HFFc6 (cell line): ENCODE measurements at places on chromosomes 7 and 10. TPM values are rescaled to one million over a fixed set of nuclear protein-coding genes. Genes with fewer than 3 reads are reported as not detected.

- no peak overlapping the region for H3K4me3 ChIP-seq
- peaks cover 7% of the 10 kb centered on the region for H3K36me3 ChIP-seq
- H3K4me1 ChIP-seq, result peaks cover 70% of the 10 kb centered on the region
- peak overlapping the region; percentile 21; the same call in 1 of the 2 replicates for H3K27ac ChIP-seq
- DNase-seq, result no peak
Observed at GRCh38 chr7:24896031-24896501, 83.9 kb downstream of the OSBPL3 start.

DNA sequence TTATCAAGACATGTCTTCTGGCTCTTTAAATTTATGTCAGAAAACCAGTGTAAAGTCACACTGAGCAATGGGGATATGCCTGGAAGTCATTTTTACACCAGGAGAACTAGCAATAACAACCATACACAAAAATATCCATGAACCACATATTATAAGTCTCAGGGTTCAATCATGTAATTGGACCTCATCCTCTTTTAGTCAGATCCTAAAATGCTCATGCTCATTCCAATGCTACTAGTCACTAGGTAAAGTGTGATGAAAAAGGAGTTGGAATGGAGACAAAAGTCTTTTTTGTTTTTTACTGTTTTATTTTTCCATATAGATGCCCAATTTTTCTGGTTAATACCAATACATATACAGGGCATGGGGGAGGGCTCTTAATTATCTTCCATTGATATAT is 306.1 kb downstream of the DGKB start:
- peaks cover 22% of the 10 kb centered on the region for H3K4me1 ChIP-seq
- H3K4me3 ChIP-seq, result peak overlapping the region; percentile 42
- H3K36me3 ChIP-seq, result no peaks in the 10 kb centered on the region
- 0 out of 2 replicates have a peak overlapping the region, but pooled peaks have one; percentile 9 for H3K27ac ChIP-seq
- no peaks in the 10 kb centered on the region for H3K27me3 ChIP-seq

GRCh38 chr7:150852371-150852905 is at the start of gene AOC1:
Gene AOC1, plus strand, starts transcription at chr7:150852517. Its CDS starts 3,954 bp downstream, at chr7:150856471.
- no peak for DNase-seq
- no peak within 1 kb of the TSS for H3K27ac ChIP-seq
- H3K4me3 ChIP-seq, result no peak within 1 kb of the TSS
- no peaks in the 10 kb centered on the region for H3K36me3 ChIP-seq

CYP3A4 gene
- total RNA-seq, result not detected in 2 replicates

GRCh38 chr10:86340991-86341260 is 25.7 kb downstream of the GRID1 start:
- no peaks in the 10 kb centered on the region for H3K36me3 ChIP-seq
- DNase-seq, result no peak
- H3K4me1 ChIP-seq, result peaks cover 11% of the 10 kb centered on the region
- no peak overlapping the region for H3K27ac ChIP-seq
- peaks cover 19% of the 10 kb centered on the region for H3K27me3 ChIP-seq

NXPH1 gene
- not detected in 3 replicates for total RNA-seq

DNA sequence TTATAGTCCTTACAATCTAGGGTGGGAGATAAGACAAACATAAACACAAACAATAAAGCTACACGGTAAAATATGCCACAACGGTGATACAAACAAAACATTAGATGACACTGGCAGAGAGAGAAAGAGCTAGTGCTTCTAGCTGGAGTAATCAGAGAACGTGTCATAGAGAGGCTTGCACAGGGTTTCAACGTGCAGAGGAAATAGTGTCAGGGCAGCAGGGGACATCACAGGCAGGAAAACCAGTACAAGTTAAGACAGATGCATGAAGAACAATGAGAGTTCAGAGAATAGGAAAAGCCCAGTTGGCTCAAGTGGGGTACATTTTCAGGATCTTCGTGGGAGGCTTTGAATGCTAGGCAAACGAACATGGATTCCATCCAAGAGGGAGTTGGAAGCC is 91.4 kb downstream of the ZNF438 start:
- no peak overlapping the region; the same call in 1 of the 2 replicates for H3K27ac ChIP-seq
- DNase-seq, result no peak
- H3K4me1 ChIP-seq, result peaks cover 8% of the 10 kb centered on the region; the same call in 1 of the 2 replicates
- H3K27me3 ChIP-seq, result no peaks in the 10 kb centered on the region
- no peak overlapping the region for H3K4me3 ChIP-seq
- H3K36me3 ChIP-seq, result peaks cover 11% of the 10 kb centered on the region

GRCh38 chr10:2279711-2280110 is 542.4 kb upstream of the ADARB2 start:
- no peaks in the 10 kb centered on the region for H3K36me3 ChIP-seq
- no peak overlapping the region for H3K4me3 ChIP-seq
- H3K27ac ChIP-seq, result no peak overlapping the region
- no peaks in the 10 kb centered on the region for H3K4me1 ChIP-seq

SUN3 gene
- total RNA-seq, result 1.1 TPM in 1 of 2 replicates, not detected in the other

- H3K4me3 ChIP-seq, result no peak overlapping the region
- H3K27me3 ChIP-seq, result peaks cover 4% of the 10 kb centered on the region; the same call in 1 of the 2 replicates
- H3K36me3 ChIP-seq, result peaks cover 9% of the 10 kb centered on the region; the same call in 1 of the 2 replicates
- no peak for DNase-seq
- H3K4me1 ChIP-seq, result no peaks in the 10 kb centered on the region
Observed at GRCh38 chr7:69873512-69873911, 275.2 kb downstream of the AUTS2 start.

- no peak for DNase-seq
- H3K4me1 ChIP-seq, result peaks cover 16% of the 10 kb centered on the region
- no peak overlapping the region for H3K4me3 ChIP-seq
- peaks cover 16% of the 10 kb centered on the region for H3K36me3 ChIP-seq
- H3K27me3 ChIP-seq, result no peaks in the 10 kb centered on the region
- no peak overlapping the region for H3K27ac ChIP-seq
Observed at GRCh38 chr10:52663161-52663560, 109.4 kb downstream of the MBL2 start.

MTERF1 gene
- 8.9 and 12.5 TPM in 2 replicates for total RNA-seq

GRCh38 chr10:65620404-65621048 is 1305.3 kb upstream of the LRRTM3 start:
- DNase-seq, result no peak
- no peak overlapping the region for H3K4me3 ChIP-seq
- H3K27ac ChIP-seq, result no peak overlapping the region
- no peaks in the 10 kb centered on the region for H3K36me3 ChIP-seq
- no peaks in the 10 kb centered on the region for H3K4me1 ChIP-seq

DNA sequence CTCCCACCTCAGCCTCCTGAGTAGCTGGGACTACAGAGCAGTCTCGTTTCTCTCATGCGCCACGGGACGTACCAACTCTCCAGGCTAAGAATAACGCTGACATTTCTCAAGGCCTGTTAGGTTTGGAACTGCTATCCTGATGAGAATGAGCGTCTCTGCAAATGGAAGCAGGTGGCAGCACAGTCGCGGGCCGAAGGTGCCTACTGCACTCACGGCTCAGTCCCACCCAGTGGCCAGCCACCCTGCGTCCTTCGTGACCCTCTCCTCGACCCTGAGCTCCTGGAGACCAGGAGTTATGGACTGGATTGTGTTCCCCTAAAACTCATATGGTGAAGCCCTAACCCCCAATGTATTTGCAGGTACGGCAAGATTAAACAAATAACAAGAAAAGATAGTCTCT is 274.1 kb downstream of the PRPF18 start:
- H3K36me3 ChIP-seq, result peaks cover 31% of the 10 kb centered on the region
- H3K4me3 ChIP-seq, result no peak overlapping the region
- H3K27me3 ChIP-seq, result no peaks in the 10 kb centered on the region; the same call in 1 of the 2 replicates
- peaks cover 78% of the 10 kb centered on the region for H3K4me1 ChIP-seq
- no peak for DNase-seq

MINDY3 gene
- 24.8 to 29.4 TPM (median 28.7 TPM) in 3 replicates for total RNA-seq

DNA sequence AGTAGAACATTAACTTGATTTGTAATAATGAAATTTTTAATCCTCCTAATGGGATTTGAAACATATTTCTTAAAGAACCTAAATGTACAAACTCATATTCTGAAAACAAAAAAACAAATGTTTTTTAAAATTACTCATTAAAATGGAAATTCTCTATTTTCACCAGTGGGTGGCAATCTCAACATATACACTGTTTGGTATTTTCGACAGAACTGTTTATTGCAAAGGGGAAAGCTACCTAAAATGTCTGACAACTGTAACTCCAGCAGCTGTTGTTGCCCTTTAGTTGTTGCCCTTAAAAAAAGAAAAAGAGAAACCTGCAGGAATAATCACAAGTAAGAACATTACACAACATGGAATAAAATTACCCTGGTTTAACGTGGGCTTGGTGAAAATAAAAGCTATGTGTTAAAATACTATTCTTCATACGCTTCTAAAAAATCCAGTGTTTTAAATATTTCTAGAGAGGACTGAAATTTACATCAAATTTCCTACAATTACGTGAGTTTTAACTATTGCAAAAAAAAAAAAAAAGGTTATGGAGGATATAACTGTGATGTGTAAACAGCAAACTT is 54.5 kb downstream of the COL1A2 start:
- no peak for DNase-seq
- H3K36me3 ChIP-seq, result no peaks in the 10 kb centered on the region
- peak overlapping the region; percentile 23; the same call in 1 of the 2 replicates for H3K4me3 ChIP-seq
- peaks cover 2% of the 10 kb centered on the region; the same call in 1 of the 2 replicates for H3K27me3 ChIP-seq

- no peak for DNase-seq
- no peaks in the 10 kb centered on the region for H3K36me3 ChIP-seq
Observed at GRCh38 chr7:129095258-129095657, 40.3 kb upstream of the TNPO3 start.

DNA sequence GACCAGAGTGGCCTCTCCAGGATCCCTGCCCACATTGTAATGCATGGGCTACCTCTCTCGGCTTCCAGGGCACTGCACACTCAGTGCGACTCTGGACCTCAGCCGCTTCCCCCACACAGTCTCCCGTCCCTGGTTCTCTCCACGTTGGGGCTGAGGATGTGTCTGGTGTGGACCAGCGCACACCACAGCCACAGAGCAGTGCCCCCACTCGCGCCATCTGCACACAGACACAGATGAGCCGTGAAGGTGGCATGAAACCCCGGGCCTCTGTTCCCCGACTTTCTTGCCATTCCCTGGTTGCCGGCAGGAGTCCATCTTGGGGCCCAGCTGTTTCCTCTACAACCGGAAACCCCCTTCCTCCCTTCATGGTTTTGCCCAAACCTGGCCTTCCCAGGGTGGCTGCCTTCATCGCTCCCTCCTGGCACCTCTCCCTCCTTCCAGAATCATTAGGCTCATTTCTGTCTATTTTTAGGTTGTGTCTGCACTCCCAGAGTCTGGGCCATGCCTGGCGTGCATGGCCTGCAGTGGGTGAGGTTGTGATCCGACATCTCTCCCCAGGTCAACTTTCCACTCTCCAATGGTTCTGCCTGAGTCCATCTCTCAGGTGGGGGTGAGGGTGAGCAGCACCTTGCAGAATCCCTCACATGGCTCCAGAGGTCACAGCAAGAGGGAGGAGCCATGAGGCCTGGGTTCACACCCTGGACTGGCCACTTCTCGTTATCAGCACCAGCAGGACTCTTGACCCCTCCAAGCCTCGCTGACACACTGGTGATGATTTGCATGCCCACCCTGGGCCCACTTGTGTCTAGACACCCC is 10.1 kb downstream of the RASGEF1A start:
- H3K4me1 ChIP-seq, result no peaks in the 10 kb centered on the region
- H3K4me3 ChIP-seq, result no peak overlapping the region
- H3K27ac ChIP-seq, result no peak overlapping the region
- DNase-seq, result no peak
- peaks cover 37% of the 10 kb centered on the region for H3K27me3 ChIP-seq

RASSF4 gene
- total RNA-seq, result 0.40 to 2.7 TPM (median 0.72 TPM) in 3 replicates

GRCh38 chr10:112456533-112456932 is 9.5 kb downstream of the VTI1A start:
- no peak overlapping the region for H3K27ac ChIP-seq
- H3K4me1 ChIP-seq, result peaks cover 30% of the 10 kb centered on the region
- peaks cover 16% of the 10 kb centered on the region for H3K36me3 ChIP-seq
- no peaks in the 10 kb centered on the region for H3K27me3 ChIP-seq
- no peak for DNase-seq

DNA sequence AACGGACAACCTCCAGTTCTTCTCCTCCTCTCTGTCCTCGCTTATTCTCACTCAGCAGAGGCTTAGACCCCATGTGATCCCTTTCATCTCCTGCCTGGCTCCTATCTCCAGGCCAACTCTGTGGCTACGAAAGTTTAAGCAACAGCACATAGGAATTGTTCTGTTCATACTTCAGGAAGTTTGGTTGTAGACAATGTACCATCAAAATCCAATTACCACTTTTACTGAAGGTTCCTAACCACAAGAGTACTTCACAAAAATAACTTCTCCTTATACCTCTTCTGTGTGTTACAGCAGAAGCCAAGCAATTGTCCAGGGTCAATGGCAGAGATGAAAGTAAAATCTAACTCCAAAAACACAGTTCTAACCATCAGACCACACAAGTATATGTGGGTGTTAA is 80.0 kb downstream of the SLC25A13 start:
- H3K36me3 ChIP-seq, result peaks cover 7% of the 10 kb centered on the region; the same call in 1 of the 2 replicates
- no peak overlapping the region for H3K4me3 ChIP-seq
- peaks cover 5% of the 10 kb centered on the region for H3K4me1 ChIP-seq
- H3K27ac ChIP-seq, result no peak overlapping the region
- H3K27me3 ChIP-seq, result no peaks in the 10 kb centered on the region; the same call in 1 of the 2 replicates

GRCh38 chr7:54831644-54832095 is 72.7 kb upstream of the SEC61G start:
- no peak overlapping the region for H3K4me3 ChIP-seq
- H3K27me3 ChIP-seq, result peaks cover 4% of the 10 kb centered on the region
- no peak for DNase-seq
- no peak overlapping the region for H3K27ac ChIP-seq
- H3K4me1 ChIP-seq, result peaks cover 15% of the 10 kb centered on the region
- peaks cover 5% of the 10 kb centered on the region for H3K36me3 ChIP-seq

GRCh38 chr7:40105879-40106473 is 28.4 kb downstream of the MPLKIP start:
- no peak overlapping the region for H3K4me3 ChIP-seq
- no peak overlapping the region for H3K27ac ChIP-seq
- no peaks in the 10 kb centered on the region for H3K4me1 ChIP-seq
- H3K27me3 ChIP-seq, result no peaks in the 10 kb centered on the region
- DNase-seq, result no peak
- no peaks in the 10 kb centered on the region for H3K36me3 ChIP-seq

GRCh38 chr10:31617133-31617532 is 298.1 kb downstream of the ZEB1 start:
- no peak for DNase-seq
- H3K36me3 ChIP-seq, result peaks cover 8% of the 10 kb centered on the region; the same call in 1 of the 2 replicates
- H3K4me3 ChIP-seq, result no peak overlapping the region
- H3K27me3 ChIP-seq, result peaks cover 6% of the 10 kb centered on the region
- peaks cover 33% of the 10 kb centered on the region for H3K4me1 ChIP-seq

- H3K36me3 ChIP-seq, result no peaks in the 10 kb centered on the region
- H3K4me3 ChIP-seq, result no peak overlapping the region
- H3K4me1 ChIP-seq, result peaks cover 5% of the 10 kb centered on the region; the same call in 1 of the 2 replicates
- no peak overlapping the region for H3K27ac ChIP-seq
- no peak for DNase-seq
Observed at GRCh38 chr7:15985587-15986384, 299.3 kb upstream of the MEOX2 start.

HOXA6 gene
- total RNA-seq, result 1.4 to 3.1 TPM (median 2.0 TPM) in 3 replicates
